ENCODE measurements at places on chromosomes 12 and 14. TPM values are rescaled to one million over a fixed set of nuclear protein-coding genes. Genes with fewer than 3 reads are reported as not detected.

NANOG gene
- 0.27 TPM for total RNA-seq

INSM2 gene
- not detected for total RNA-seq

RAD51B gene
- 10.6 TPM for total RNA-seq

DAAM1 gene
- 4.5 TPM for total RNA-seq

DNA sequence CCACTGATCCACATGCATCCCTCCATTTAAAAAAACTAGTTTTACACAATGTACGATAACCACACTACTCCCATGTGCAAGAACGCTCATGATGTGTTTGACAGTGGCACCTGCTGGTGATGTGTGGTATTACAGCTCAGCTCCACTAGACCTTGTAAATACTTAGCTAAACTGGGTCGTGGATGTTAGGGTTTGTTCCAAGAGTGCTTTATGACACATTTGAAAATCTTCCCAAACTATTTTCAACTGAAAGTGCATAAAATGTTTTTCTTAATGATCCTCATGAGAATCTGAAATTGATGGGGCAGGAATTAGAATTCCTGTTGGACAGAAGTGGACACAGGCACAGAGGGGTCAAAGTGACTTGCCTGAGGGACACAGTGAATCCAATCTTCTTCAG is 99.2 kb downstream of the SCARB1 start:
- peak; percentile 36 for DNase-seq

GRCh38 chr12:77104792-77105191 is 39.4 kb upstream of the E2F7 start:
- DNase-seq: no peak

DNA sequence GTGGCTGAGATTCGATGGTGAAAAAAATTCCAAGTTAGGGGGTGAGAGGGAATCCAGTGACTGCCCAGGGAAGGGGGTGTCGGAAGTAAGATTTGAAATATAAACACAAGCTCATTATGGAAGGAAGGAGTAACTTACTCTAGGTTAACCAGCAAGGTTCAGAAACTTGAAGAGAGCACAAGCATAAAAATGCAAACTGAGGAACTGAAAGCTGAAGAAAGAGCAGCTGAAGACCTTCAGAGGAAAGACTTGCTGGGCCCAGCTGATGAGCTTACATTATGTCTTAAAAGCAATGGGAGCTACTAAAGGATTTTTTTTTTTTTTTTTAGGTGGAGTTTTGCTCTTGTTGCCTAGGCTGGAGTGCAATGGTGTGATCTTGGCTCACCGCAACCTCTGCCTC is 189.7 kb upstream of the GRIN2B start:
- no peak for DNase-seq

- DNase-seq: no peak
Measured at GRCh38 chr14:69034612-69035262, 55.6 kb upstream of the ACTN1 start.

GRCh38 chr14:92866181-92866752 is 56.7 kb upstream of the CHGA start:
- no peak for DNase-seq

DNA sequence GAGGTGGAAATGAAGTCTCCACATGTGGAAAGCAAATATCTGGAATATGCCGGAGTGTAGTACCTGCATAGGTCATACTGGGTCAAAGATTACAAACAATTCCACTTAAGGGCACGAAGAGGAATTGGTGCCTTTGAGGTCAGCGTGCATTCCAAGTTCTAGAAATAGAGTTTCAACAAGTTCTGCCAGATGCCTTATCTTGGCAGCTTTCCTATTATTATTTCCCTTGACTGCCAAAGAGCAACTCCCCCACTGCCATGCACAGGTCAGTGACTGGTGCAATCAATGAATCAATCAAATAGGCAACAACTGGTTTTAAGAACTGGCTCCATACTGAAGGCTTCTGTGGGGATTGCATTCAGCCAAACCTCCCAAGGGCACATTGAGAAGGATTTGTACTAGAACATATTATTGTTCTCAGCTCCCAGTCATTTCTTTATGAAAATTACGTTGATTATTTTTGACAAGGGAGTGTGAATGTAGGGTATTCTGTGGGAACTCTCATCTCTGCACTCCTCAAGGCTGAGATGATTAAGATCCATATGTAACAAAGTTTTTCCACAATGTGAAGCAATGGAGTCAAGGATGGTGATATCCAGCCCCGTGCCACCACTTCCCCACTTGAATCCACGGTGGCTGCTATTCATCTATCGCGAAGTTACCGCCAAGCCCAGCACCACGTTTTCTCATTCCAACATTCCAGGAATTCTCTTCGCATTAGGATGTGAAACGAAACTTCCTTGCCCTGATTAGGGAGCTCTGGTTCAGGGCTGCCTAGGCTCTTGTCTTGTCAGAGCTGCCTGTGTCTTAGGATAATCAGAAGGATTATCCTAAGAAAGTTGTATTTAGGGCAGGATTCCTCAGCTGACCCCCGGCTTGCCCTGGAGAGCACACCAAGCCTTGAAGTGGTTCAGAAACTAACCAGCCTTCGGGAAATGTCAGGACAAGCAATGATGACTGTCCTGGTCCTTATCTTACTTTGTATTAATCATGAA is 115.1 kb upstream of the PCED1B start:
- no peak for DNase-seq

DNA sequence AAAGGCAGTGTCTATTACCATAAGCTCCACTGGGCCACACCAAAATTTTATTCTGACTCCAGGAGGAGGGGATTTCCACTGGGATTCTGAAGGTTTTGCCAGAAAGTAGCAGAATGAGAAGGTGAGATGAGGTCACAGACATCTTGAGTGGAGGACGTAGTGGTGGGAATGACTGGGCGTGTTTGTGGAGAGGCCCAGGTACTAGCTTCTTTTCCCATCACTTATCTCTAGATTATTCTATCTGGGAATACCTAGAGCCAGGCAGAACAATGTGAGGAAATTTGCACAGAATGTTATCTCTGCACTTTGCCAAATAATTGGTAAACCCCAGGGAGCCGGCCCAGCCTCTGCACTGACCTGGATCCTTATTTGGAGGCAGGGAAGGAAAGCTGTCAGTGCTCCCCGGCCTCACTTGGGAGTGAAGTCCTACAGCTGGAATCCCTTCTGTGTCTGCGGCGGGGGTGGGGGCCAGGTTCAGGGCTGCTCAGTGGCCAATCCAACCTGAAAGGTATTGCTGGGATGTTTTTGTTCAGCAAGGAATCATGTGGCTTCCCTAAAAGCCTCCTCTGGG is 129.4 kb downstream of the C12orf75 start:
- DNase-seq: no peak

- DNase-seq: no peak
Measured at GRCh38 chr14:99159341-99160340, 112.4 kb downstream of the BCL11B start.

- no peak for DNase-seq
Measured at GRCh38 chr14:22433069-22433468, 156.0 kb downstream of the DAD1 start.

GRCh38 chr14:23464700-23465099 is 4.8 kb upstream of the NGDN start:
- no peak for DNase-seq

- DNase-seq: no peak
Measured at GRCh38 chr12:106046301-106046846, 92.4 kb downstream of the NUAK1 start.

DNA sequence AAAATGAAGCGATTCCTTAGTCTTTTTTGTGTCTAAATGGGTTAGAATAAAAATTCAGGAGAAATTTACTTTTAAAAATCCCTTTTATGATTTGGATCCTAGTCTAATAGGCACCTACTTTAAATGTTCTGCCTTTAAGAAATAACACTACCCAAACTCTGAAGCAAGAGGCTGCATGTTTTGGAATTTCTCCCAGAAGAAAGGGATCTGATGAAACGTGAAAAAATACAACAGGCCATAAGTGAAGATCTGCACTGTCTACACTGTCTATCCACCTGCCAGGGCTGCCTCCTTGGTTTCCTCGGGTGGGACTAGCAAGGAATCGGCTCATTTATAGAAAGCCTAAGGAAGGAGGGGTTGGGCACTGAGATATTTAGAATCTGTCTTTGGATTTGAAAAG is 22.1 kb downstream of the ACVR1B start:
- no peak for DNase-seq

DNA sequence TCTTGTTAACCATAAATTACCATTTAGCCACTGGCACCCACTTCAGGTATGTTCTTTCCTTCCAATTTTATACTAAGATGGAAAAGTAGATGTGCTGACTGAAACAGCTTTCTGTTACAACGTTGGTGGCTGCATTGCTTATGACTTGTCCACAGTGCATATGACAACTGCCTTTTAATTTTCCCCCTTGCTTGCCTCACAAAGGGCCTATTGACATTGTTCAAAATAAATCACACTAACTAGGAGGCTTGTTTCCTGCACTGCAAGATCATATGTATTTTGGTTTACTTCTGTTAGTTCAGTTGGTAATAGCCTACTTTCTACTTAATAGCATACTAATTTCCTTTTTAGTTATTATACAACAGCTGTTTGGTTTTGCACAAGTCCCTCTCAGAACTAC is 55.4 kb downstream of the SCAF11 start:
- DNase-seq: no peak

DNA sequence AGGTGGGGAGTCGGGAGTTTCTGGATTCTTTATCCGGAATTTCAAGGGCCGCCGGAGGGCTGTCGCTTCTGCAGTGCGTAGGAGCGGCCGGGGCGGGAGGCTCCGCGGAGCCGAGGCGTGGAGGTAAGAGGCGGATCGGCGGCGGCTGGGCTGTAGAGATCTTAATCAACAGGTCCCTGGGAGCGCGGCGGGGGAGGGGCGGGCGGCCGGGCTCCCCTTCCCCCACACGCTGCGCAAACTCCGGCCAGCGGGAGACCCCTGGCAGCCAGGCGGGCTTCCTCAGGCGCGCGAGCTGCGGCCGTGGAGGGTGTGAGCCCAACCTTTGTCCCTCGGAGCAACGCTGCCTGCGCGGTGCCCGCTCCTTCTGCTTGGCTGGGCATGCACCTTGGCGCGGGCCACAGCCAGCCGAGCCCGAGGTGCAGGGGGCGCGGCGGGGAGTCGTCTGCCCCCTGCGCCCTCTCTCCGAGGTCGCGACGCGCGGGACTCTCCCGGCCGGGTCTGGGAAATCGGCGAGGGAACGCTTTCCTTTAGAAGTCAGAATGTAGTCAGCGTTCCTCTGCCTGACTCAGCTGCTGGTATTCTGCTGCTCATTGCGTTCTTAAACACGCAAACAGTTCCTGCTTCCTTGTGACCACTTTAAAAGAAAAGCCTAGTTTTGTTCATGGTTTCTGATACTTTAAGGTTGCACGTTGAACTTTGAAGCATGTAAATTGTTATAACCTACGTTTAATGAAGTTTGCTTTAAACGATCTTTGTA is at the start of gene PALS1:
Gene PALS1 (plus strand): TSS at position 25 of the 757 bp plus-strand sequence. CDS start 37,736 bp downstream, outside the sequence.
- peak; percentile 15 for DNase-seq

- DNase-seq: no peak
Measured at GRCh38 chr14:50714450-50715073, 46.5 kb upstream of the SAV1 start.

- no peak for DNase-seq
Measured at GRCh38 chr14:25056688-25057078, 6.7 kb upstream of the STXBP6 start.

DNA sequence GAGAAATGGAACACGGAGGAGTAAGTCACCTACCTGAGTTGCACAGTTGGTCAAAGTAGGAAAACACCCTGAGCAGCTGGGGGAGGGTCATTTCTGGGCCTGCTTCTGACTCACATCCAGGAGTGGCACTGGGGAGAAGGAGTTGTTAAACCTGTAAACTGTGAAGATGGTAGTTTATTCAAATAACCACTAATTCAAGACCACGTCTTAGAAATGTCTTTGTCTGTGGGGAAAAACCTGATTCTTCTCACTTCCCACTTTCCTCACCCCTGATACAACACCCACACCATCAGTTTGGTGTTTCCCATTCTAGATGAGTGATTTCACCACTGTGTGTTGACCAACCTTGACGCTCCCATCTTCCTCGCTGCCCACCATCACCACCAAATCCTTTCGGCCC is 207.1 kb downstream of the ANO4 start:
- DNase-seq: no peak

DNA sequence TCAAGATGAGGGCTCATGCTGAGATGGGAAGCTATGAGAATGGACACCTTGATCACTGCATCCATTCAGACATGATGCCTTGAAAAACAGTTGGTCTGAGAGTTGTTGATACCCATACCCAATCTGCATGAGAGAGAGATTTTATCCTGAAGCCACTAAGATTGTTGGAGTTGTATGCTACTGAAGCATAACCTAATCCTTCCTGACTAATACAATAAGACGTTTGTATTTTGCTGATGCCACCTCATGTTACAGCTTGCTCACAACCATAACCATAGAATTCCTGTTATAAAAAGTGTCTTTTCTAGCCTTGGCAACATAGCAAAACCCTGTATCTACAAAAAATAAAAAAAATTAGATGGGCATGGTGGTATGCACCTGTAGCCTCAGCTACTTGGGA is 12.7 kb upstream of the SERPINA1 start:
- DNase-seq: no peak

DNA sequence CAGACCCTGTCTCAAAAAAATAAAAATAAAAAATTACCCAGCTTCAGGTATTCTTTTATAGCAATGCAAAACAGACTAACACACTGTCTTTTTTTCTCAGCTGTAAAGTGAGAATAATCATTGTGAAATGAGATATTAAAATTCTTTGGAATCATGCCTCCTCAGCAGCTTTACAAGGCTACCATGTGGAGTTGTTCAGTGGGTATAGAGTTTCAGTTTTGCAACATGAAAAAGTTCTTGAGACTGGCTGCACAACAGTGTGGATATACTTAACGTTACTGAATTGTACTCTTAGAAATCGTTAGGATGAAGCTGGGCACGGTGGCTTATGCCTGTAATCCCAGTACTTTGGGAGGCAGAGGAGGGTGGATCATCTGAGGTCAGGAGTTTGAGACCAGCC is 15.7 kb upstream of the MAPKAPK5 start:
- DNase-seq: no peak

GRCh38 chr12:100399095-100399494 is 42.2 kb downstream of the SLC17A8 start:
- no peak for DNase-seq

DNA sequence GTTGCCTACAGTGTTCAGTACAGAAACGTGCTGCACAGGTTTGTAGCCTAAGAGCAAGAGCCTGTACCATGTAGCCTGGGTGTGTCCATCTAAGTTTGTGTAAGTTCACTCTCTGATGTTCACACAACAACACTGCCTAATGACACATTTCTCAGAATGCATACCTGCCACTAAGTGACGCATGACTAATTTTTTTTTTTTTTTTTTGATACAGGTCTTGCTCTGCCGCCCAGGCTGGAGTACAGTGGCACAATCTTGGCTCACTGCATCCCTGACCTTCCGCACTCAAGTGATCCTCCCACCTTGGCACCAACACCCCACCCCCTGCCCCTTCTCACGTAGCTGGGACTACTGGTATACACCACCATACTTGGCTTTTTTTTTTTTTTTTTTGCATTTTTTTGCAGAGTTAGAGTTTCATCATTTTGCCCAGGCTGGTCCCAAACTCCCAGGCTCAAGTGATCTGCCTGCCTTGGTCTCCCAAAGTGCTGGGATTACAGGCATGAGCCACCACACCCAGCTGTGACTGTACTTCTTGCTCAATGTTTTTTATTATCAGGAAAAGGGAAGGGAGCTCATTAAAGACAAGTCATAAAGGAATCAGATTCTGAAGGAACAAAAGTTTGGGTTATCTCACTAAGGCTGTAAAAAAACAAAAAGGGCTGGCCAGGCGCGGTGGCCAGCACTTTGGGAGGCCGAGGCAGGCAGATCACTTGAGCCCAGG is 10.0 kb upstream of the CDC42BPB start:
- DNase-seq: no peak
